DMS53 (cell line): ENCODE measurements at places on chromosomes 3 and 15.
A peak's percentile ranks its signal among the peaks of the same experiment; 100 is the strongest.

DNA sequence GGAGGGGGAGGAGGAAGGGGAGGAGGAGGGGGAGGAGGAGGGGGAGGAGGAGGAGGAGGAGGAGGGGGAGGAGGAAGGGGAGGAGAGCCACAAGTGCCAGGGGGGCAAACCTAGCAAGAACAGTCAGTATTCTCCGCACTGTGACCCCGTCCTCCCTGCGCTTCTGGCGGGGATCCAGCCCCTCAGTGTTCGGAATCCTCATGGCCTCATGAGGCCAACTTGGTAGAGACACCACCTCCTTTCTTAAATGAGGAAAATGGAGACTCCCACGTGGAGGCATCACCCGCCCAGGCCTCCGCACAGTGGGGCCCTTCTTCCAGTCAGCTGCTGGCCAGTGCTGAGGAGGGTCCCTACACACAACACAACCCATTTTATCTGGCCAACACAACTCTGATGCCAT, 163.4 kb downstream of the XXYLT1 start:
- DNase-seq = no peak

DNA sequence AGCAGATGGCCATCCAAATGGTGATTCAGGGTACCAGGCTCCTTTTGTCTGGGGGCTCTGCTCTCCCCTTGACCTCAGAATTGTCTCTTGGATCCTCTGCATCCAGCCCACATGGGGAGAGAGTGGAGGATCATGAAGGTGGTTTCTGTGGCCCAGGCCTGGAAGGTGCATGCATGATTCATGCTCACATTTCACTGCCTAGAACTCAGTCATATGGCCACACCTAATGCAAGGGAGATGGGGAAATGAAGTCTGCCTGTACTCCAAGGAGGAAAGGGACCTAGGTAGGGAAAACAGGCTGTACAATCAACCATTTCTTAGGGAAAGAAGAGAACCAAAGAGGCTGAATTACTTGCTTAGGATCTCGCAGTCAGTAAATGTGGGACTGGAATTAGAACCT, 15.1 kb downstream of the HRG start:
- no peak for DNase-seq

DNA sequence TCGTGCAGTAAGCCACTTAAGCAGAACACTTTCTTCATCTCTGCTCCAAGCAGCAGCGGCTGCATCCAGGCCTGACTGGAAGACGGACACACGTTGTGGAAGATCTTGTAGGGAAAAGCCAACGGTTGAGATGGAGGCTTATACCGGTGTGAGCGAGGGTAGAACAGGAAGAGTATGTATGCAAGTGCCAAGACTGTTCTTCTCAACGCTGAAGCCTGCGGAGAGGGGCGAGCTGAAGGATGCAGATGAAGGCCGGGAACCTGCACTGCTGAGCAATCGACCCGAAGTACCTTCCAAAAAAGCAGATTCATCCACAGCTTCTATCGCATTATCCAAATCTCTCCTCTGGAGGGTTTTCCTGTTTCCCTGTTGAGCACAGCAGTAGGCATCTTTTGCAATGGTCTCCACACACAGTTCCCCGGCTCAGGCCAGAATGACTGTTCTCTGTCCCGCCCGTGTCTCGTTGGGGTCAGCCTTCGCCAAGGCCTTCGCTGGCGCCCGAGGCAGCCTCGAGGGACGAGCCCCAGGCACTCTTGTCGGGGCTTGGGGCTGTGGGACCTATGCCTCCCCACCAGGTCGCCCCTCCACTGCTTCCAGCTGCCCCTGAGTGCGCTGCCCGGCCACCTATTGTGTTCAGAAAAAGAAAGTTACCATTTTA, 22.2 kb upstream of the DYNC1LI1 start:
- DNase-seq = no peak

- peak; percentile 0 for DNase-seq
These were observed 88.2 kb upstream of the STT3B start for GRCh38 chr3:31444220-31445142.

GRCh38 chr15:94397337-94397736, 166.0 kb downstream of the MCTP2 start:
- DNase-seq = no peak

- DNase-seq = no peak
These were observed 38.9 kb downstream of the CACNA2D2 start for GRCh38 chr3:50464569-50464968.

DNA sequence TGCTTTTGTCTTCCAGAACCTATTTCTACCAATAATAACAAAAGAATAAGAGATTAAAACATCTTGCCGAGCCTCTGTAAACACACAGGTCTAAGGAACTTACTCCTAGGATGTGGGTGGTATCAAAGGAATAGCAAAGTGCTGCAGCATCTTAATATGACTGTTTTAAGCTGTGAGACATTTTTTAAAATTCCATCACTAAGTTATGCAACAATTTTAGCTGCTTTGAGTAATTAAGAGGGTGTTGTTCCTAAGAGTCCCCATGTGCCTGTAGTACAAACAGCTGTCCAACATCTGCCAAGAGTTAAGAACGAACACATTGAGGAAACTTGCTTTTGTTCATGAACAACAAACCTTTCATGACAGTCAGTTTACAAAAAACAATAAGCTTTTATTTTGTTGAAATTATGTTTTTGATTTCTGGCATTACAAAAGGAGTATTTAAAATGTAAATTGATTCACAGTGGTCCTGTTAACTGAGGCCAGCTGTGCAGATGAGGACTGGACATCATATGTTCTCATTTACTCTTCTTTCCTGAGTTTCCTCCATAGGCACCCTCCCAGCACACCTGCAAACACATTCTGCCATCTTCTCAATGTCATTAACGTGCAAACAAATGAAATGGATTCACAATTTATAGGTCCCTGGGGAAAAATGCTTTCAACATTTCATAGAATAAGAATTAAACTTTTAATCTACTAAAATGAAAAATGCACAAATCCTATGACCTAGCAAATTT, 337.3 kb upstream of the ARHGEF26 start:
- DNase-seq = no peak

- DNase-seq = no peak
These were observed 33.5 kb downstream of the CHAC1 start for GRCh38 chr15:40986820-40987219.

DNA sequence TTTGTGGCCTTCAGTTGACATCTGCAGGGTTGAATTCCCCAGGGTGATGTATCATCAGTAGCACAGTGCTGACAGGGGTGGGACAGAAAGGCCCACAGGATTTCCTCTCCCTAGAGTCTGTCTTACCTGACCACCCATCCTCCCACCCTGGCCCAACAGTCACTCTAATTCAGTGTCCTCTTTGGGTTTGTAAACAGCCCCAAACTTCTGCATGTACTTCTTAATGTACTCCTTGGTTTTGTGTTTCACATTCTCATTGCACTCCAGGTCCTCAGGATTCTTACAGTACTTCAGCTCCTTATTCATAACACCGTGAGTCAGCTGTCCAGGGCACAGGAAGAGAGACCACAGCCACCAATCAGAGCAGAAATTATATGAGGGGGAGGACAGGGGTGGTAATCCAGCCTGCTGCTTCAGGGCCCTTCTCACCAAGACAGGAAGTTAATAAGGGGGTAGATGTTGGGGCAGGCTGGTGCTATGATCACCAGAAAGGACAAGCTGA, 37.5 kb downstream of the NBEAL2 start:
- DNase-seq = no peak

- DNase-seq = peak; percentile 40
These were observed 62.9 kb downstream of the ADCY5 start for GRCh38 chr3:123385981-123386380.

DNA sequence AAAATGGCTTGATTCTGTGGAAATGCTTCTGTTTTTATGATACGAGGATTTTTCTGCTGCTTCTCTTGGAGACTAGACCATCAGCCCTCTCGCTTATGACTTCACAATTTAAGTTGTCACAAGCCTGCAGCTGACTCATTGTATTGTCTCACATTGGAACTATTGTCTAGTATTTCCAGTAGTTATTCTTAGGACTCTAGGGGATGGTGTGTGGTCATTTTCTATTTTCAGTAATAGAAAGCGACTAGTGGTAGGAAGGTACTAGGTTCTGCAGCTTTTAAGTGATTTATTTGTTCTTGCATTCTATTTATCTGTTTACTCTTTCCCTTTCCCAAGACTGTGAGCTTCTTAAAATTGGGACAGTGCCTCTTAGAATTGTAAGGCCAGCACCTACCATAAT, 66.3 kb upstream of the CRTC3 start:
- no peak for DNase-seq

DNA sequence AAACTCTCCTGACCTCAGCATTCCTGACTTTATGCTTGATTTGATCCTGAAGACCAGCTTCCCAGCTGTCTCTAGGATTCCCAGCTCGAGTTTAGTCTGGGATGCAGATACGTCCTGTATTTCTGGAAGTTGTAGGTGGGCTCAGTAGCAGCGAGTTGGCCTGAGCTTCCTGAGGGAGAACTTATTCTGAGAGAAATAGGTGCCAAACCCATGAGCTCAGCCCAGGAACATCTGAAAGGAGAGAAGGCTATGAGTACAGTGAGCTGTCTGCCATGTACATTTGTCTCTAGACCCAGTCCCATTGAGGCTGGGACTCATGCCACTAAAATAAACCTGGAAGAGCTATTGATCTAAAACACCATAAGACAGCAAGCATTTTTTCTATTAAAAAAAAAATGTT, 36.6 kb upstream of the SLC9A9 start:
- DNase-seq = no peak

- no peak for DNase-seq
These were observed 2.8 kb downstream of the NISCH start for GRCh38 chr3:52458031-52458760.

DNA sequence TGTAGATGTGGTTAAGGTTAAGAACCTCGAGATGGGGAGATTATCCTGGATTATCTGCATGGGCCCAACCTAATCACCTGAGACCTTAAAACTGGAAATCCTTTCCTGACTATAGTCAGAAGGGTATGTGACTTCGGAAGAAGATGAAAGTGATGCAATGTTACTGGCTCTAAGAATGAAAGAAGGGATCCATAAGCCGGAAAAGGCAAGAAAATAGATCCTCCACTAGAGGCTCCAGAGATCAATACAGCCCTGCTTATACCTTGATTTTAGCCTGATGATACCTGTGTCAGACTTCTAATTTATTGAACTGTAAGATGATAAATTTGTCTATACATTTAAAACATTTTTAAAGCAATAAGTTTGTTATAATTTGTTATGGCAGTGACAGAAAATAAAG, 21.5 kb upstream of the GASK1A start:
- DNase-seq = no peak
